SK-N-MC (cell line): ENCODE measurements at places on chromosomes 16 and 17.

DNA sequence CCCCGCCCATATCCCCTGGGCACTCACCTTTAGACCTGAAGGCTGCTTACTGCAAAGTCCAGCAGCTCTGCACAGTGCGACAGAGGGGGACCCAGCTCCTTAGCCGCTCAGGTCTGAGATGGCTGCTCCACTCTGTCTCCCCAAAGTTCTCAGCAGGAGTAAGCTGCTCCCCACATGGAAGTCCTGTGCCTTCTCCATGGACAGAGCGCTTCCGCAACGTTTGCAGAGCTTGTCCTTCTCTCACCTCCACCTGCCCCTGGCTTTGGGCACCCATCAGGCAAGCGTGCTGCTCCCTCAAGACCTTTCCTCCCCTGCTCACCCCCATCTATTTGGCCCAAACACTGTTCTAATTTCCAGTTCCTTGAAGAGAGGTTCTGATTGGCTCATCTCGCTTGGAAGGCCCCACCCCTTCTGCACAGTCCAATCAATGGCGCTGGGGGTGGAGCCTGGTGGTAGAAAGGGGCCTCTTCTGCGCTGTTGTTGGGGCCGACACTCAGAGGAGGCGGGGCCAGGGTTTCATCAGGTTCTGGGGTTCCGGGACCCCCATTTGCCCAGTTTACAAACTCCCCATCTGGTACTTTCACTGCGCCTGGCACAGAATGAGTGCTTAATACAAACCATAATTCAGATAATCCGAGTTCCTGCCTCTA is 137.2 kb downstream of the CYLD start:
- DNase-seq = no peak

GRCh38 chr17:16912021-16912962 is 59.6 kb downstream of the TNFRSF13B start:
- DNase-seq = no peak

DNA sequence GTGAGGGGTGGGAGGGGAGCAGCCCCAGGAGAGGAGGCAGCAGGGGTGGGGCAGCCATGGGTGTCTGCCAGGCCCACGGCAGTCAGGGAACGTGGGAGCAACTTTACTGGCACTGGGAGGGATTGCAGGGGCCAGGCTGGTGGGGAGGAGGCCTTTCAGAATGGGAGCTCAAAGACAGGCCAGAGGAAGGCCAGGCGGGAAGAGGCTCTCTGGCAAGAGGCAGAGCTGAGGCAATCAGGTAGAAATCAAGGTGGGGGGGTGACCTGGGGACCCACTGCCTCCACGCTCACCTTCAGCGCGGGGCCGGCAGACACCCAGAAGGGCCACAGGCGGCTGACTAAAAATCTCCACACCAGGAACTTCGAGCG is 11.9 kb upstream of the GSE1 start:
- no peak for DNase-seq

DNA sequence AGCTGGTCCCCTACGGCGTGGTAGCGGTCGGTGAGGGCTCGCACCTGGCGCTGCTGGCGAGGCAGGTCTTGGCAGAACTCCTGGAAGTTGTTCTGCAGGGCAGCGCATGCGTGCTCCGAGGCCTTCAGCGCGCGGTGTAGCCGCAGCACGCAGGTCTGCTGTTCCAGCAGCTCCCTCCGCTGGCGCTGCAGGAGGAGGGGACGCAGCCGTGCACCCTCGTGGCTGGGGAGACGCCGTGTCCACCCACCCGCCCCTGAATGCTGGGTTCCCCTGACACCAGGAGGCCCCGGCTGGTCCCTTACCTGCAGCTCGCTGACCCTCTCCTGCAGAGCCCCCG is 12.2 kb downstream of the EVPL start:
- no peak for DNase-seq

DNA sequence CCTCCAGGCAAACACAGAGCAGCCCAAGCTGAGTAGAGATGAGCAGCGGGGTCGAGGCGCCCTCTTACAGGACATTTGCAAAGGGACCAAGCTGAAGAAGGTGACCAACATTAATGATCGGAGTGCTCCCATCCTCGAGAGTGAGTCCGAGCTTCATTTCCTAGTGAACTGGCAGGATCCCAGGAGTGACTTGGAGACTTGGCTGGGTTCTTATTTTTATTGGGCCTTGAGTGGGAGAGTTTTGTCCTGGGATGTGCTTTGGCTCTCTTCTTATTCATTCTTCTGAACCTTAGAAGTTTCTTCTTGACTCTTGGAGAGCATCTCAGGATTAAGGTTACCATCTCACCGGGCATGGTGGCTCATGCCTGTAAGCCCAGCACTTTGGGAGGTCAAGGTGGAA is 27.2 kb upstream of the CDC6 start:
- DNase-seq = no peak

DNA sequence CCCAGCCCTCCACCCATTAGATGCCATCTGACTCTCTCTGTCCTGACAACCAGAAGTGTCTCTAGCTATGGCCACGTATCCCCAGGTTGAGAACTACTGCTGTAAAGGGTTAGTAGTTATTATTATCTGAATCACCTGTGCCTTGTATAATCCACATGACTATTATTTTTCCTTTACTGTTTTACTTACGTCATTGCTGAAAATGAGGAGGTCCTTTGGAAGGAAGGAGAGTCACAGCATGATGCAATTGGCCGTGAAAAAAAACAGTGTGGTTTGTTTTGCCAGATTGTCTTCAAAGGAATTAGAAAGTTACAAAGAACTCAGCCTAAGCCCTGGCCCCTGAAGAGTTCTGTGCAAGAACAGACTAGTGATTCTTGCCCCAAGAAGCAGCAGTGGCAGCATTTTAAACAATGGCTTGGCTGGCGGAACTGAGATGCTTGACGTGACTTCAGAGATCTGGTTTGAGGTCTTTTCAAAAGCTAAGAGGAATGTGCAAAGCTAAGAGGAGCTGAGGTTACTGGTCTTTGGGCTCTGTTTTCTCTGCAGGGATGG is 413.3 kb upstream of the EEF2KMT start:
- no peak for DNase-seq

GRCh38 chr17:5077781-5078105 is 524 bp upstream of the ZFP3 start:
- no peak for DNase-seq

GRCh38 chr17:14261406-14261805 is 24.7 kb upstream of the CDRT15 start:
- no peak for DNase-seq

- DNase-seq = no peak
Measured at GRCh38 chr17:15909481-15909991, 35.4 kb upstream of the ADORA2B start.

DNA sequence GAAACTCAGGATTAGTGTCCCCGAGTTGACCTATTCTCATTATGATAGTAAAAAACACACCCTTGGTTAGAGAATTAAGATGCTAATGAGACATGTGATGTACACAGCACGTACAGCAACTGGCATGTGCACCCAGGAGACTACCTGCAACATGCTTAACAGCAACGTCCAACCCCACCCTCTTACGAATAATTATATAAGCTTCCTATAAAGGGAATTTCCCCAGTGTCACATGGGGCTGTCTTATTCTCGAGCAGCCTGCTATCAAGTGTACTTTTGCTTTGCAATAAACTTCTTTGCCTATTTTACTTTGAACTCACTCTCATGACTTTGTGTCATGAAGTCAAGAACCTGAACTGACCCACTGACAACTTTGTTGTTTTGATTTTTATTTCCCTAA is 62.4 kb upstream of the PMFBP1 start:
- no peak for DNase-seq

DNA sequence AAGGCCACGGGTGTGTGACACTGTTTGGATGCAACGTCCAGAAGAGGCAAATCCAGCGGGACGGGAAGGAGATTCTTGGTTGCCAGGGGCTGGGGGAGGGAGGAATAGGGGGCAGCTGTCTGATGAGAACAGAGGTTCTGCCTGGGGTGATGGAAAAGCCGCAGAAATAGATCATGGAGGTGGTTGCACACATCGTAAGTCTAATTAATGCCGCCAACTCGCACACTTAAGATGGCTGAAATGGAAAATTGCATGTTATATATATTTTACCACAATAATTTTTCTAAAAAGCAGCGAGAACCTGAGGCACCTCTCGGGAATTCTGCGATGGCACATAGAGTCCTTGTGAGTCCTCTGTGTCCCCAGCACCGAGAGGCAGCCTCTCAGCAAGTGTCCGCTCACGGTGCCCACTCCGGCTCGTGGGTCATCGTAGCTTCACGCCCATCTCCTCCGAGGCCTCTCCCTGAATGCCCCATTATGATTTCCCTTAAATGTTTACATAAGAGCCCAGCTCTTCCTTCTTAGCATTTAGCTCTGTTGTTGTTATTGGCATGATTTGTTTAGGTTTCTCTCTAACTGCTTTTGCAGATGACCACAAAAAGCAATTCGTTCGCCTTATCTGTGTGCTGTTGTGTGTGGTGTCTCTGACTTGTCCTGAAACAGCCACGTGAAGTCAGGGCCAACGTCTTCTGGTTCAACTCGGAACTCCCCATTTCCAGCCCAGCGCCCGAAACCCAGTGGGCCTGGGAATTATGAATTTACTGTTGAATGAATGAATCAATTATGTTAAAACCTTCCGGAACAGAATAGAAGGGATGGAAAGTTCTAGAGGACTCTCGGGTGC is 7.7 kb downstream of the WFDC1 start:
- DNase-seq = no peak

GRCh38 chr16:59067205-59067604 is 333.1 kb upstream of the GOT2 start:
- no peak for DNase-seq

- DNase-seq = no peak
Measured at GRCh38 chr17:75504347-75505151, 10.8 kb downstream of the CASKIN2 start.

- no peak for DNase-seq
Measured at GRCh38 chr17:66339561-66339960, 37.1 kb downstream of the PRKCA start.

GRCh38 chr17:9484789-9485188 is 90.8 kb downstream of the STX8 start:
- no peak for DNase-seq

- no peak for DNase-seq
Measured at GRCh38 chr17:82807101-82807500, 32.7 kb downstream of the ZNF750 start.

GRCh38 chr16:71722801-71723536 is 1.5 kb downstream of the PHLPP2 start:
- no peak for DNase-seq

DNA sequence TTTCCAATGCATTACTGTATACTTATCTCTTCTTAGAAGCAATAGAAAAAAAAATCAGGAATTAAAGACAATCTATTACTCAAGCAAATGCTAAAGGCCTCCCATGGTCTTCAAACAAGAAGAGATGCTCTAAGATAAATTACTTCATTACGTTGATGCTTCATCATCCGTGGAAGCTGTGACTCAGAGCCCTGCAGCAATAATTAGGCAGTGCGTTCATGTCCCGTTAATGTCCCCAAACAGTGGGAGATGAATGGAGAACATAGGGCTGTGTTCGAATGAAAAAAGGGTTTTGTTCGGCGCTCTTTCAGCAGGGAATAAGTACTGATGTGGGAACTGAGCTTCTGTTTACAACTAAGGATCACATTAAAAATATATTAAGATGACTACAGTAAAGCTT is 15.9 kb upstream of the PDXDC1 start:
- DNase-seq = peak; percentile 12

DNA sequence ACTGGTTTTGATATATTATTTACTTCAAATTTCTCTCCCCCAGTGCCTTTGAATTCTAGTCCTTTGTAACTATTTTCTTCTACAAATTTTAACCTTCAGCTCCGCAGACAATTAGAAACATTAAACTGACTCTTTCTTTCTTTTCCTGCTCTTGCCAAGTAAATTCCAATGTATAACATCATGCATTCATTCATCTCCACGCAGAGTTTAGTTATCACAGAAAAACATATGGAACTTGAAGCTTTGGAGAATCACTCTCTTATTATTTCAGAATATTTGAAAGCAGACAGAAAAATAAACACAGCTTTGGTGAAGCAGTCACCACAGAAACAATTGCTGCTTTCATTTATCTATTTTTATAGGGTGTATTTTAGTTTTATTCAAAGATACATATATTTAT is 778.7 kb upstream of the CDH8 start:
- DNase-seq = no peak

GRCh38 chr17:4479982-4480751 is 18.5 kb upstream of the SPNS2 start:
- DNase-seq = no peak

DNA sequence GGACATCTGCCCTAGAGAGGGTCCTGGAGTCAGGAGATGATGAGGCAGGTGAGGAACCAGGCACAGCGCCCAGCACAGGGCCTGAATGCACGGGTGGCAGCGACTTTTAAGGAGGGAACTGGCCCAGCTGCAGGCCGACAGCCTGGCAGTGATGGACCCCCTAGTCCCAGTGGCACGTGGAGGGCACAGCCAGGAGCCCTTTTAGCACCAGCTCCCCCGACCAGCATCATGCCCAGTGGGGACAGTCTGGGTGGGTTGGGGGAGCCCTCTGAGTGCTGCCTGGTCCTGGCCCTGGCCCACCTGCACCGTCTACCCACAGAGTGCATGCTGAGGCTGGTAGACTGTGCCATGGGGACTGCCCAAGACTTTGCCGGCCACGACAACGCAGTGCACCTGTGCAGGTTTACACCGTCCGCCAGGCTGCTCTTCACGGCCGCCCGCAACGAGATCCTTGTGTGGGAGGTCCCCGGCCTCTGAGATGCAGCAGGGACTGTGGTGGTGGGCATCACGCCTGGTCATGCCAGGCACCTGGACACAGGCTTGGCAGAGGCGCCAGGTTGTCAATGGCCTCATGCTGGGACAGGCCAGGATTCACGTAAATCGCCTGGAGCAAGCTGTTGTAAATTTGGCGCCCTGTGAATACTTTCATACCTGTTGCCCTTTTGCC is 686 bp upstream of the RHOT2 start:
- DNase-seq = no peak

- DNase-seq = no peak
Measured at GRCh38 chr16:77943801-77944200, 78.5 kb upstream of the CLEC3A start.

- no peak for DNase-seq
Measured at GRCh38 chr17:66713533-66714042, 121.3 kb upstream of the CACNG5 start.

- no peak for DNase-seq
Measured at GRCh38 chr17:22277595-22277994, 585.3 kb downstream of the KCNJ18 start.

DNA sequence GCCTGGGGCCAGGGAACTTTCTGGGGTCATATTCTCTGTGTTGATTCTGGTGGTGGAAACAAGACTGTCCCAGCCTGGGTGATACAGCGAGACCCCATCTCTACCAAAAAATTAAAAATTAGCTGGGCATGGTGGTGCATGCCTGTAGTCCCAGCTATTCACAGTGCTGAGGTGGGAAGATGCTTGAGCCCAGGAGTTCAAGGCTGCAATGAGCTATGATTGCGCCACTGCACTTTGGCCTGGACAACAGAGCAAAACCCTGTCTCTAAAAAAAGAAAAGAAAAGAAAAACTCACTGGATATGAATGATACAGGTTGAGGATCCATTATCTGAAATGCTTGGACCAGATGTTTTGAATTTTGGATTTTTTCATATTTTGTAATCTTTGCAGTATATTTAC is 13.6 kb downstream of the SCGB1C2 start:
- DNase-seq = no peak
